ENCODE measurements at places on chromosomes 12 and 14. TPM values are rescaled to one million over a fixed set of nuclear protein-coding genes. Genes with fewer than 3 reads are reported as not detected.

DNA sequence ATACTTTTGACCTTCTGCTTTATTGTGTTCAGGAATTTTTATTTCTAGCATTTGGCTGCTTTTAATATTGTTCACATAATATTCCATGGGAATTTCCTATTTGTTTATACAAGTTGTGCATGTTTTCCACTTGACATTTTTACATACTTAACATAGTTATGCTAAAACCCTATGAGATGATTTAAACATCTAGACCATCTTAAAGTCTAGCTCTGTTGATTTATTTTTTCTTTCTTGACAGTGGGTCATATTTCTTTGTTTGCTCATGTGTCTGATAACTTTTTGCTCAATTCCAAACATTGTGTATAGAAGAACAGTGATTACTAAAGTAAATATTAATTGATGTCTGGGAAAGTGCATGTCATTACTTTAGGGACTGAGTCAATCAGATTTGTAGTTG, 202.1 kb upstream of the PDZRN4 start:
- no peak for DNase-seq

DNA sequence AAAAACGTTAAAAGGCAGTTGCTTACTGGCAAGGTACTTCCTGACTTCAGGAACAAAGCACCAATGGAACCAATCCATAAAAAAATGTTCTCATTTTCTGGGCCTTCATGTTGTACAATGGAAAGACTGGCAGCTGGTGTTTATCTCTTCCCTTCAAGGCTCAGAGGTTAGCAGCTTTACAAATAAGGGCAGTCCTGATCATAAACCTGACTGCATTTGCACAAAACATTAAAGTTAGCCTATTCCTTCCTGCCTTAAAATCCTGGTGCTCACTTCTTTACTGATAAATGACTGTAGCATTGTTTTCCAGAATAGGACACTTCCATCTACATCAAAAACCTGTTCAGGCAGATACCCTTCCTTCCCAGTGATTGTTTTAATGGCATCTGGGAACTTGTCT, 19.2 kb downstream of the IL26 start:
- DNase-seq = no peak

Gene SPATA7
- total RNA-seq = 71.0 TPM

- DNase-seq = no peak
These were observed 10.9 kb upstream of the IL26 start for GRCh38 chr12:68236421-68237059.

DNA sequence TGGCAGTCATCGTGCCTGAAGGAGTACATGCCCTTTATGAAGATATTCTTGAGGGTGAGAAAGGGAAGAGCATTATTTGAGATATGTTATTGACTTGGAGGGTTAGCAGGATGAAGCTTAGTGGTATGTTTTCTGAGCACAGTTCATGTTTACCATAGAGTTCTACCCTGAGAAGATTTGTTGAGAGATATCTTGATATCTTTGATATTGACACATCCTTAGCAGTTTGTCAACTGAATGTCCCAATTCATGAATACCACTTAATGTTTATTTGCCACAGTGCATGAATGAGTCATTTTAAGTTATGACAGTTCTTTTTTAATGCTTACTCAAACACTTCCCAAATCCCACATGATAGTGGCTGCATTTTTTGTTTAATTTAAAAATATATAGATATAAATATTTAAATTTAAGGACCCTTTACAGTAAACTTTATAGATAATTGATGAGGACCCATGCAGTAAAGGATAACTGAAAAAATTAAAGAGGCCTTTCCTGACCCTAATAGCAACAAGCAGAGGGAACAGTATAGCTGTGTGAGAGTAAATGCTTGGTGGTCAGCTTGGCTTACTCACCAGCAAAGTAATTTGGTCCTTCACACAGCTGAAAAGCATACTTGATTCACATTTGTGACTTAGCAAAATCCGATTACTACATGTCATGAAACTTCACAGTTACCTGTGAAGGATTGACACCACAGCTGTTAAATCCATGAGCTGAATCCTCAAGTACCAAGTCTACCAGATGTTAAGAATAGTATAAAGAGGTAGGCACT, 25.8 kb downstream of the SLC39A9 start:
- DNase-seq = no peak

DNA sequence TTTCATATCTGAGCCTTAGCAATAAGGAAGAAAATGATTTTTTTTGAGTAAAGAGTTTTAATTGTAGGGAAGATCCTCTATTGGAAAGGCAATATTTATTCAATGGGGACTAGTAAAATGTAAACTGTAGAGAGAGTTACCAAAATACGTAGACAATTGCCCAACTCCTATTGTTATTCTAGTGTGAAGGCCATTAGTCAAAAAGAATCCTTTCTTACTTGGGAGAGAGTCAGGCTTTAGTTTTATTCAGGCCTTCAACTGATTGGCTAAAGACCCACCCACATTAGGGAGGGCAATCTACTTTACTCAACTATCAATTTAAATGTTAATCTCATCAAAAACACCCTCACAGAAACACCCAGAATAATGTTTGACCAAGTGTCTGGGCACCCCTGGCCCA, 485.8 kb upstream of the ATXN7L3B start:
- DNase-seq = no peak

Gene RD3L
- not detected for total RNA-seq
